ENCODE measurements at places on chromosomes 6 and 20. TPM values are rescaled to one million over a fixed set of nuclear protein-coding genes. Genes with fewer than 3 reads are reported as not detected.
A peak's percentile ranks its signal among the peaks of the same experiment; 100 is the strongest.

DNA sequence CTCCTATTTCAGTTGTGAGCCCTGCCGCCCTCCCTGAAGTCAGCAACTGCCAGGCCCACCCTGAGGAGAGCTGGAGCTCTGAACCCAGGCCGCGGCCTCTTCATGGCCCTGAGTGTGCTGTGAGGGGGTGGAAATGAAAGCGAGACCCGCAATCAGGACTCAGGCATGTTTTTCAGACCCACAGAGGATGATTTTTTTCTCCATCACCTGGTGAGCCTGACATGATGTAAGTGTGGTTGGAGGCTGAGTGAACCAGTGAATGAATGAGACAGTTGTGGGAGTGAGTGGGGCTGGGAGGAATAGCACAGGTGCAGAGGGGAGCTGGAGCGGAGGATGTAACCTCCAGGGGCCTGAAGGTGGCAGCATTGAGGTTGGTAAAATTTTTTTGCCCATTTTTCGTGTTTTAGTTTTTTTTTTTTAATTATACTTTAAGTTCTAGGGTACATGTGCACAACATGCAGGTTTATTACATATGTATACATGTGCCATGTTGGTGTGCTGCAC lies 18.3 kb downstream of the RAET1L start:
- peaks cover 36% of the 10 kb centered on the region for H3K4me1 ChIP-seq
- peak; percentile 51 for DNase-seq
- no peak overlapping the region for H3K27ac ChIP-seq
- no peak overlapping the region for H3K4me3 ChIP-seq
- peaks cover 4% of the 10 kb centered on the region for H3K36me3 ChIP-seq
- H3K27me3 ChIP-seq: peaks cover 44% of the 10 kb centered on the region

DNA sequence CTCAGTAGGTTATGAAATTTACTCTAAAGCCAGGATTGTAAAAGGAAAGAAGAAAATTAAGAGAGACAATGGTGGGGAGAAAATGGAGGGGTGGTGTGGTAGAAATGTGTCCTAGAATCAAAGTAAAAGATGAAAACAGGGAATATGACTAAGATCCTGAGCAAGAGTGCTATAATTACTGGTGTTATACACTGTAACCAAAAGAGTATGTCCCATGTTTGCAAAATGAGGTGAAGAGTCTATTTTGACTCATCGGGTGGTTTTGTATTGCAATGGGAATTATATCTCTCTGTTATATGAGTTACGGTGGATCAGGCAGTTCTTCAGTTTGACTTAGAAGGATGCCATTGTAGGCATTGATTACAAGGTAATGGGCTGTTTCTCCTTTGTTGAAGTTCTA lies 8.5 kb downstream of the L3MBTL3 start:
- peaks cover 60% of the 10 kb centered on the region for H3K36me3 ChIP-seq
- no peaks in the 10 kb centered on the region for H3K27me3 ChIP-seq
- no peak for DNase-seq
- no peak overlapping the region for H3K4me3 ChIP-seq
- peaks cover 54% of the 10 kb centered on the region for H3K4me1 ChIP-seq
- peak overlapping the region; percentile 64 for H3K27ac ChIP-seq

DNA sequence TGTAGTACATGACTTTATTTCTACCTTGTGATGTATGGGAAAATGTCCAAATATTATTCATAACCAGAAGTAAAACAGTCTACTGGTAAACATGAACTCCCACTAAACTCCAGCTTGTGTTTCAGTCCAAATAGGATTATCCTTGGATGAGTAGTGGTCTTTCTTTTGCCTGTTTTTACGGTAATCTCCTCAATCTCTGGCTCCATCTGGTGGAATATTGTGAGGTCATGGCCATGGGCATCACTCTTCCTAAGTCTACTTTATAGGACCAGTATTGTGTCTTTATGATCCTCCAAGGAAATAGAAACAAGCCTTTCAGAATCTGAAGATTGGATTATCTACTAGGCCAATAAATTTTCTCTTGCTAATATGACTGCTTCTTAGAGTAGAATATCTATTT lies 505.0 kb downstream of the BMP2 start:
- H3K36me3 ChIP-seq: no peaks in the 10 kb centered on the region
- no peak overlapping the region for H3K4me3 ChIP-seq
- H3K27ac ChIP-seq: no peak overlapping the region
- H3K4me1 ChIP-seq: no peaks in the 10 kb centered on the region

GRCh38 chr6:29602564-29603361 lies 17.8 kb downstream of the OR2H2 start:
- H3K27ac ChIP-seq: no peak overlapping the region
- no peaks in the 10 kb centered on the region for H3K27me3 ChIP-seq
- no peaks in the 10 kb centered on the region for H3K36me3 ChIP-seq
- no peak overlapping the region for H3K4me3 ChIP-seq

DNA sequence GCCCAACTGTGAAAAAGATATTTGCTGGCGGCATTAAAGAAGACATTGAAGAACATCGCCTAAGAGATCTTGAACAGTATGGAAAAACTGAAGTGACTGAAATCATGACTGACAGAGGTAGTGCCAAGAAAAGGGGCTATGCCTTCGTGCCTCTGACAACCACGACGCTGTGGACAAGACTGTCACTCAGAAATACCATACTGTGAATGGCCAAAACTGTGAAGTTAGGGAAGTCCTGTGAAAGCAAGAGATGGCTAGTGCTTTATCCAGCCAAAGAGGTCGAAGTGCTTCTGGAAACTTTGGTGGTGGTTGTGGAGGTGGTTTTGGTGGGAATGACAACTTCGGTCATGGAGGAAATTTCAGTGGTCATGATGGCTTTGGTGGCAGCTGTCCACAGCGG lies 7.5 kb downstream of the SFT2D1 start:
- H3K4me3 ChIP-seq: no peak overlapping the region
- H3K27me3 ChIP-seq: peaks cover 4% of the 10 kb centered on the region
- DNase-seq: no peak
- peaks cover 39% of the 10 kb centered on the region for H3K4me1 ChIP-seq

DNA sequence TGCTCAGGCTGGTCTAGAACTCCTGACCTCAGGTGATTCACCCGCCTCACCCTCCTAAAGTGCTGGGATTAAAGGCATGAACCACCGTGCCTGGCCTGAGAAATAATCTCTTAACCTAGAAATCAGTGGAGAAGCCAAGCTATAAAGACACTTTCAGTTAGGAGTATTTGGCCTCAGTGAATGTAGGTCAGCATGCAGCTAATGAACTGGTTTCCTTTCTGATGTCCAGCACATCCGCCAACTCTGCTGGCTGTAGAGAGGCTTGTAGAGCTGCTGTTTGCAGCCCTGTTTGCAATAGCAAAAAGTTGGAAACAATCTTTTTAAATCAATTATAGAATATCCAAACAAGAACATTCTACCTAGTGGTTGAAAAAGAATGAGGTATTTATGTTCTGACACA lies 42.4 kb upstream of the ELOVL5 start:
- no peak overlapping the region for H3K27ac ChIP-seq
- no peaks in the 10 kb centered on the region for H3K4me1 ChIP-seq
- H3K27me3 ChIP-seq: peaks cover 11% of the 10 kb centered on the region
- no peak for DNase-seq
- no peaks in the 10 kb centered on the region for H3K36me3 ChIP-seq
- no peak overlapping the region for H3K4me3 ChIP-seq

GRCh38 chr6:583635-584034 lies 73.3 kb downstream of the HUS1B start:
- DNase-seq: no peak
- H3K27ac ChIP-seq: no peak overlapping the region
- H3K4me1 ChIP-seq: peaks cover 25% of the 10 kb centered on the region
- no peaks in the 10 kb centered on the region for H3K27me3 ChIP-seq
- peak overlapping the region; percentile 1 for H3K4me3 ChIP-seq

GRCh38 chr20:62019881-62020492 lies 45.7 kb downstream of the TAF4 start:
- DNase-seq: no peak
- no peaks in the 10 kb centered on the region for H3K4me1 ChIP-seq
- no peaks in the 10 kb centered on the region for H3K27me3 ChIP-seq
- H3K27ac ChIP-seq: no peak overlapping the region
- H3K4me3 ChIP-seq: no peak overlapping the region
- H3K36me3 ChIP-seq: no peaks in the 10 kb centered on the region

The TFAP2D gene
- not detected for total RNA-seq

The EPPIN gene
- not detected for total RNA-seq
